ENCODE measurements at places on chromosomes 7 and 10. TPM values are rescaled to one million over a fixed set of nuclear protein-coding genes. Genes with fewer than 3 reads are reported as not detected.

DNA sequence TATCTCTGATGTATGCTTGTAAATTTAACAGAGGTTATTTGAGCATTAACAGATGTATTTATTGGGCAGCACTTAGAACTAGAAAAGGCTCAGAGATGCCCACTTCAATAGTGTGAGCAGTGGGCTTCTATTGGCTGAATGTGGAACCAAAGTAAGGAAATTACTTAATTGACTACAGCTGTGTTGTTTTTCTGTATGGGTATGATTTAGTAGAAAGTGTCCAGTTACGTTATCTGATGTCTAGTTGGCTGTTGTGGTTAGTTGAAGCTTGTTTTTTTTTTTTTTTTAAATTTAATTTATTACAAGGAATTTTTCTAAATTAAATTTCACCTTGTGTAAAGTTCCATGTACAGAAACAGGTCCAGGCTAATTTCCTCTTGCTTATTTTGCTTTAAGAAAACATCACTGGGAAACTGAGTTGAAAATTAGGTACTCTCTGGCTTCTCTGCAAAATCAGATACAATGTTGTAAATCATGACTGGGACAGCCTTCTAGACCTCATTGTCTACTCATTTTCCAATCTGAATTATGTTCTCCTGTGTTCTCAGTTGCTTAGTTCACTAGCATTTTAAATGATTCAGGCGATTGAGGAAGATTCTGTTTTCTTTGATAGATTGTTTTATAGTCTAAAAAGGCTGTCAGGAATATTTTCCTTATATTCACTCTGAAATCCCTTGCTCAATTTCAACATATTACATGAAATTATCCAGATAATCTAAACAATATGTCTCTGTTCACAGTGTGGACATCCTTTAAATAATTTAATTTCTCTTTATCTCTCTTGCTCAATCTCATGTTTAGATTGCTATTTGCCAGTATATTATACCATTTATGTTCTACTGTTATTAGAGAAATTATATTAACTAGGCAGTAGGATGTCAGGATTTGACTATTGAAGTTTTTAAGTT, 53.0 kb downstream of the PHF14 start:
- no peak for DNase-seq

- DNase-seq: no peak
These were observed 113.9 kb downstream of the MGMT start for GRCh38 chr10:129580901-129581300.

DNA sequence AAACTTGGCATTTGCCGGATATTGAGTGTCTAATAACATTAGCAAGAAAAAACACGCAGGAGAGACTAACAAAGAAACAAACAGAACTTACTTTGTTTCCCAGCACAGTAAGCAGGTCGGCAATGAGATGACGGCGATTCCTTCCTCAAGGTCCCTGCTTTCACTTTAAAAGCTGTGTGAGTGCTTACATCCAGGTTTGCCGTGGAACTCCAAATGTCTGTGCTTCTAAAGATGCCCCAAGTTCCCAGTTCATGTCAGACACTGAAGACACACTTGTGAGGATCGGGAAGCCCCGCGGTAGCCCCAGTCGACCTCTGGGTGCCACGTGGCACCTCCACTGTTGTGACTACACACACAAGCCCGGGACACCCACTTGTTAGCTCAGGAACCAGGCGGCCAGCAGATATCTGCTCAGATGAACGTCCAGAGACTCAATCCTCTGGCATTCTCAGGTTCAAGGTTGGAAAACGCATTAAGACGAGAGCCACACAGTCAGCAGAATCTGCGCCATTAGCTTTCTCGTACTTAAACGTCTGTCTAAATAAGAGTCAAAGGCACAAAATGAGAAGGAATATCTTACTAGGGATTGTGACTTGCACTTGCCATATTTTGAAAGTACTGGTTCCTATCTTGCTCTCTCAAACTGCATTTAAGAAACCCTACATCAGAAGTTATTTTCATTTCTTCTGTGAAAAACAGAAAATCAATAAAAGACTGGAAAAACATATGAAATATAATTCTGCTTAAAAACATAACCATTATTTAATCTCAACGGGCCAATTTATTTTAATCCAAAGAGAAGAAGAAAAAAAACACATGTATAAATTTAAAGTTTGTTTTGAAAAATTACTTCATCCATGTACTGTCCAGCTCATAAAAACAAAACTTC, 207.6 kb upstream of the KLF14 start:
- DNase-seq: peak; percentile 81

DNA sequence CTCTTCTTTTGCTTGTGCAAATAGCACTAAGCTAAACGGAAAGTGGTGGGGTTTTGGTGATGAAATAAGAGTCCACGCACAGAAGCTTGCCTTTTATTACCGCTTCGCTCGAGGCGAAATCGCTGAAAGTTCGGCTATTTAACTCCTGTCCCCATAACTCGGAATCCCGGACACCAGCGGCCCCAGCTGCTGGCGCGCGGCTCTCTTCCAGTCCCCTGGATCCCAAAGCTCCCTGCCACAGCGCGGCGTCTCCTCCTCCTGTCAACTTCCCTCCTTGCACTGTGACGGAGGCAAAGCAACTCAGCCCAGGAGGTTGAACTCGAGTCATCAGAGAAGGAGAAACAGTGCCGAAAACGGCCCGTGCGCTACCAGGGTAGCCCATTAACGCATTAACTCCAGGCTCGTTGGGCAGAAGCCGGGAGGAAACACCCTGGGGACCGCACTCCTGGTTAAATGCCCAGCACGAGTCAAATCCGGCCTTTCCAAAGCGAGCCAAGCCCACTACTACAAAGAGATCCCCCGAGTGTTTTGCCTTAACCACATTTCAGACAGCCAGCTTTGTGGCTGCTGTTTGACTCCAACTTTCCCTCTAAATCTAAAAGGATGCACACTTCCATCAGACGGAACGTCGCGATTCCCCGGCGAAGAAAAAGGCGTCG, 1.3 kb downstream of the SEMA3D start:
- no peak for DNase-seq

MAGI2 gene
- 1.2 TPM for polyA plus RNA-seq

CALHM2 gene
- polyA plus RNA-seq: not detected

C7orf57 gene
- polyA plus RNA-seq: not detected

ZNF804B gene
- polyA plus RNA-seq: not detected

DNA sequence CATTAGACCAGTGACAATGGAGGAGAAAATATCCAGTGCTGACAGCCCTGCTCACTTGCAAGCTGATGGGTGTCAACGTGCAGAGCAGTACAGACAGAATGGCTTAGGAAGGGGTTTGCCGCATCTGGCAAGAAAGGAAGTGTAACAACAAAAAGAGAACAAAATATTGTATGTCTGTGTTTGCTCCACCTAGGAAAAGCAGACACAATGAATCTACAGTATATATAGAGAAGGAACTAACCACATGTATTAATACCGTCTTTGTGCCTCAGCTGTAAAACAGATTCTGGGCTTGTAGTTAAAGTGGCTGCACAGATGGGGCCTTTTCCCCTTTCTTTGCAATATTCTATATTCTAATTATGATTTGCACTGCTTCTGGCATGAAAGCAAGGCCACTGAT, 281.1 kb upstream of the MEOX2 start:
- no peak for DNase-seq

DNA sequence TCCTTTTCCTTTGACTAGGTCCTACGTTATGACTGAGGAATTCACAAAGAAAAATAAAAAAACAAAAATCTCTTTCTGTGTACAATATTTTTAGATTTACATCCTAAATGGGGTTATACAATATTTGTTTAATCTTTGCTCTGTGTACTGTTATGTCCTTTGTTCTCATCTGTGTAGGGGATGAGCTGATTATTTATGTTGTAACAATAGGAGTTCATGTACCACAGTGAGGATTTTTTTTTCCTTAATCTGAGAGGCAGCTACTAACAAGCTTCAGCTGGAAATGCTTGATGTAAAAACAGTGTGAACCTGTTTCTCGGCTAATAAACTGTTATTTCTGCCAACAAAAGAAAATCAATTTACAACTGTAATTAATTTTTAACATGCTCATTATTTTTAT, 58.0 kb downstream of the ORC5 start:
- no peak for DNase-seq

- no peak for DNase-seq
These were observed 26.6 kb upstream of the FAM180A start for GRCh38 chr7:135775230-135775629.

CCDC146 gene
- polyA plus RNA-seq: 0.17 TPM

DNA sequence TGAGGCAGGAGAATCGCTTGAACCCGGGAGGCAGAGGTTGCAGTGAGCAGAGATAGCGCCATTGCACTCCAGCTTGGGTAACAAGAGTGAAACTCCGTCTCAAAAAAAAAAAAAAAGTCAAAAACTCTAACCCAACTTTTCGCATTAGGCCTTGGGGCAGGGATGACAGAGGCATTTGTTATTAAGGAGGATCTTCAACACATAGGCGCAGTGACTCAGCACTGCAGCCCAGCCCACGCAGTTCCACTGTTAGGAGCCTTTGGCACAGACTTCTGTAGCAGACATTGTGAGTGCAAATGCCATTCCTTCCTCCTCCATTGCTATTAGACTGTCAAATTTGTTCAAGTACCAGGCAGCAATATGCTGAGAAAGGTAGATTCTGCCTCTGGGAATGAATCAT, 43.1 kb upstream of the KLHL7 start:
- peak; percentile 82 for DNase-seq

PCLO gene
- polyA plus RNA-seq: not detected

- no peak for DNase-seq
These were observed 264.0 kb downstream of the INHBA start for GRCh38 chr7:41438705-41439514.

GRCh38 chr10:108872854-108873253, 1050.5 kb downstream of the XPNPEP1 start:
- DNase-seq: no peak

- no peak for DNase-seq
These were observed 49.2 kb downstream of the LGI1 start for GRCh38 chr10:93806903-93807302.

DNA sequence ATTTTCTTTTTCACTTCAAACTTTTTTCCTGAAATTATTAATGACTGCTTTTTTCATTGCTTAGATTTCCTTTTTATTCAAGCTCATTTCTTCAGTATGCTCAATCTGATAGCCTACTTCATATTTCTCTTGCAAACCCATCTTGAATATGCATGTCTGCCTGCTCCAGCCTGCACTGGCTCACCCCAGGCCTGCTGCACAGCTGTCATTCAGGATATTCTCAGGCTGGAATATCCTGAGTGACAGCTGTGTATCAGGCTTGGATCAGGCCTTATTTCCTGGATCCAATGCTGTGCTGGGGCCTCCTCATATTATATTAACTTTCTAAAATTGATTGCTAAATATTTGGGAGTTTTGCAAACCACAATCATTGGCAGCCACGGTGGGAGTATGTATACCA, 120.2 kb upstream of the TNS3 start:
- no peak for DNase-seq

DNA sequence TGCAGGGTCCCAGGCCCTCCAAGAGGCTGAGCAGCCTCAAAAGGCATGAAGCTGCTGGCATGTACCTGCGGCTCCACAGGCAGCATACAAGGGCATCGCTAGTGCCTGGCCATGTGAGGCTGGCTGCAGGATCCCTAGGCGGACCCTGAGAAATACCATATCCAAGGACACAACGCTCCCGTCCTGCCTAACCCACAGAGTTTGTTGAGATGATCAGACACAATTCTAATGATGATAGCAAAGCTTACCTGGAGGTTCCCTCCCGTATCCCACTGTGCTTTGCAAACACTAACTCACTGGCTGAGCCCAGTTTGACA, 17.3 kb downstream of the CLRN3 start:
- DNase-seq: no peak

GRCh38 chr10:58237014-58237834, 30.5 kb downstream of the IPMK start:
- no peak for DNase-seq

GRCh38 chr10:23317416-23317815, 27.2 kb downstream of the C10orf67 start:
- no peak for DNase-seq

SLC26A5 gene
- polyA plus RNA-seq: not detected

DNA sequence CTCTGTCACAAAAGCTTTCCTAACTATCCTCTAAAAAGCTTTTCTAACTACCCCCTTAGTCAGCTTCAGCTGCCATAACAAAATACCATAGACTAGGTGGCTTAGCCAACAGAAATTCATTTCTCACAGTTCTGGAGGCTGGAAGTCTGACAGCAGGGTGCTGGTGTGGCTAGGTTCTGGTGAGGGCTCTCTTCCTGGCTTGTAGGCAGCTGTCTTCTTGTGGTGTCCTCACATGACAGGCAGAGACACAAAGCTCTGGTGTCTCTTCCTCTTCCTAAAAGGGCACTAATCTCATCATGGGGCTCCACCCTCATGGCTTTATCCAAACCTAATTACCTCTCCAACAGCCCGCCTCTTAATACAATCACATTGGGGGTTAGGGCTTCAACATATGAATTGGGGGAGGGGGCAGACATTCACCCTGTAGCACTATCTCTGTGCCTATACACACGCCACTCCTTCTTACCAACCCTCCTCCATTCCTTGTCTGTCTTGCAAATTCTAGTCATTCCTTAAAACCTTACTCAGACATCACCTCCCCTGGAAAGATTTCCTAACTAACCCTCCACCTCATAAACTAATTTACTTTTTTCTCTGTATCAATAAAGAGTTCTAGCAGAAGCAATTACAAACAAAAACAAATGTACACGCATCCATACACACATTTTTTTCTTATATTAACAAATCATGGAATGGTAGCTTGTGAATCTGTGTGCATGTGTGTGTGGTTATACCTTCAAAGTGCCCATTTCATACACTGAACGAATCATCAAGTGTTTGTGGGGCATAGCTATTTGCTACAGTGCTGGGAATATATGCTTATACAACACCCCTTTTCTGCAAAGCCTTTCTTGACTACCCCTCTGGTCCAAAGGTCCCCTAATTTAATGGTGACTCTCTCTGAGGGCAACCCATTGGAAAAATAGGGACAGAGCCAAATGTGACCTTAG, 26.4 kb downstream of the RHOBTB1 start:
- DNase-seq: no peak

DNA sequence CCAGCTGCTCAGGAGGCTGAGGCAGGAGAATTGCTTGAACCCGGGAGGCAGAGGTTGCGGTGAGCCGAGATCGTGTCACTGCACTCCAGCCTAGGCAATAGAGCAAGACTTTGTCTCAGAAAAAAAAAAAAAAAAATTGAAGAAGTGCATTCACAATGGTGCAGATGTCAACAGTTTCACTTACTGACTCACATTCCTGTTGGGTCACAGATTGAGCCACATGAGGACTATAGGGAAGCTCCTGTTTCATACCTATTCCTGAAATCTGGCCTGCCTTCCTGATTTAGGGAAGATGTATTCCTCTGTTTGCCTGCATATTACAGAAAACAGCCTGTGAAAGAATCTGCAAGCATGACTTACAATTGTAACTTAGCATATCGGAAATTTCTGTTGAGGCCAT, 78.2 kb downstream of the AKR1C4 start:
- no peak for DNase-seq

- DNase-seq: no peak
These were observed 103.5 kb downstream of the XPNPEP1 start for GRCh38 chr10:109819807-109820206.

- DNase-seq: no peak
These were observed 3.0 kb upstream of the GIMAP5 start for GRCh38 chr7:150734254-150734653.

DNA sequence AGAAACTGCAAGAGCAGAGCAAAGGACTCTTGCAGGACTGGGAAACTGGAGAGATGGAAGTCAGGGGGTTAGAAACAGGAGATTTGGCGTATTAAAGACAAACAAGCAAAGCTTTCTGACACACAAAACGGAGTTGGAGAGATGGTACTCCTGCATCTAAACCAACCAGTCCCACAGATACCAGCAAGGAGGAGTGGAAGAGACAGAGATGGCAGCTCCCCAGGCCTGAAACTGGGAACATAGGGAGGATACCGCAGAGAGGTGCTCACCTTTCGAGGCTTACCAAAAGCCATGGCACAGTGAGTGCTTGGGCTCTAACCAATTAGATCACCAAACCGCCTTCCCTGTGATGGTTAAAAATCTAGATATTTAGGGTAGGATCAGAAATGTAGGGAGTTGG, 4.8 kb upstream of the MBL2 start:
- DNase-seq: no peak
